ENCODE measurements at places on chromosomes 12 and 14.
A peak's percentile ranks its signal among the peaks of the same experiment; 100 is the strongest.

- DNase-seq = no peak
Observed at GRCh38 chr14:104554608-104555429, 24.7 kb upstream of the C14orf180 start.

DNA sequence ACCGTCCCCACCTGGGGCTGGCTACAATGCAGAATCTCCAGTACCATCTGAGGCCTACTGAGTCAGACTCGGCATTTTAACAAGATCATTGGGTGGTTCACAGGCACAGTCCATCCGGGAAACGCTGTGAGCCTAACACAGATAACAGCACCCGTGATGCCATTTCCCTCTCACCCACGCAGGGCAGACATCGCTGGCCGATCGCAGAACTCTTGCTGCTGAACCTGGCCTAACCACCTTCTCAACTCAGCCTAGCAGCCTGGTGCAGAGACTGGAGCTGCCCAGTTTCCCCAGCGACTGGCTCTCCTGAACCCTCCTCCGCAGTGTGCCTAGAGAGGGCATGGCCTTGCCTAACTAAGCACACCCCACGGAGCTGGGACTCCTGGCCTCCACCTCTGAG is 83.3 kb downstream of the NCOR2 start:
- no peak for DNase-seq

DNA sequence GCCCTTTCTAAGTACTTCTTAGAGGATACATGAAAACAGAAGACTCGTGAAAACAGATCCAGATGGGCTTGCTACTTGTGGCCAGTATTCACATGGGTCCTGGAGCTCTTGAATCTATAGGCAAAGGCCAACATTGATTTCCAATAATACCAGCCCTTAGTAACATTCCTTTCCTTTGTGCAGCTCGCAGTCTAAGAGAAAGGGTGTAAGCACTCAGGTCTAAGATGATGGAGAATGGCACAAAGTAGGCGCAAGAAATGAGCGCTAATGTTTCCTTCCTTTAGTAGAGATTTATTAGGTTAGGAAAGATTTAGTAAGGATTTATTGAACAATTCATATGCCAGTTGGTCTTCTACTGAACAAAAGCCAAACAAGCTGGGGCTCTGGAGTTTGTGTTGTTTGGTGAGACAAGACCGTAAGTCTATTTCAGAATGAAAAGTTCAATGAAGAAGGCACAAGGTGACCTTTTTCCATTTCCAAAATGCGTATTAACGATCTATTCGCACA is 525 bp downstream of the RNU6-8 start:
- DNase-seq = no peak

- DNase-seq = no peak
Observed at GRCh38 chr12:108833355-108833733, 24.0 kb downstream of the SSH1 start.

DNA sequence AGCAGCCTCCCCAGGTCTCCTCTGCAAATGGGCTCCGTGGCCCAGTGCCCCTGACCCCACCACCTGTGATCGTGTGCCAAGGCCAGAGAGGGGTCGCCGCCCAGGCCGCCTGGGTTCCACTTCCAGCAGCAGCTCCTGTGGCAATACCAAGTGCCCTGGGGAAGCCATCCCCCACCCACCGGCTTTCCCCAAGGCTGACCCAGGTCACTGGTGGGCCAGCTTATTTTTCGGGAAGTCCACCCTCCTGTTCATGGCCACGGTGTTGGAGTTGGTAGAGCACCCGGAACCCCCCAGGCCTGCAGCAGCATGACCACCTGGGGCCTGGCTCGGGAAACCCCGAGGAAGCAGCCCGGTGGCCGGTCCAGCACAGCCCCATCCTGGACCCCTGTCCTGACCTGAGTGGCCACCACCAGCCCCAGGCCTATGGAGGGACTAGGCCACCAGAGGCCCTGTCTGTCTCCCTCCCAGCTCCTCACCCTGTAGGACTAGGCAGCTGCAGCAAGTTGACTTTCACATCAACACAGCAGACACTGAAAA is 40.8 kb upstream of the OASL start:
- DNase-seq = no peak

- DNase-seq = no peak
Observed at GRCh38 chr12:99450036-99450630, 197.4 kb upstream of the GARIN6 start.

DNA sequence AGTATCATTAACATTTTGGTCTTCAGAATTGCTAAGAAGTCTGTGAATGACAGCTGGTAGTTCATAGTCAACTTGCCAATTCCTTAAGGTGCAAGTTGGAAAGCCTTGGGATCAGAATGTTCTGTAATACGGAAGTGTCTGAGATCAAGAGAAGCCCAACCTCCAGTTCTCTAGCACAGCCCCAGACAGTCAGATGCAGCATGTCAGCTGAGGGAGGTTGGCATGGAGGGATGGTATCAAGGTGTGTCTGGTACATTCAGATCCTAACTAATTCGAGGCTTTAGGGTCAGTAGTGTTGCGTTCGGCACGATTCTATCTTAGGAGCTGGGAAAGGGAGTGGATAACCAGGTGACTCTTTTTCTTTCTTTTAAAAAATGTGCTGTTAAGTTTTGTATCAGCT is 38.3 kb downstream of the FNTB start:
- DNase-seq = no peak

DNA sequence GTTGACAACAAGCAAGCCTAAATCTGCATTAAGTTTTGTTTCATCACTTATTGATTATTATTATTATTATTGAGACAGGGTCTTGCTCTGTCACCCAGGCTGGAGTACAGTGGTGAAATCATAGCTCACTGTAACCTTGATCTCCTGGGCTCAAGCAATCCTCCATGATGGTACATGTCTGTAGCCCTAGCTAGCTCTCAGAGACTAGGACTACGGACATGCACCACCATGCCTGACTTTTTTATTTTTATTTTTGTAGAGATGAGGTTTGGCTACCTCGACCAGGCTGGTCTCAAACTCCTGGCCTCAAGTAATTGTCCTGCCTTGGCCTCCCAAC is 35.7 kb upstream of the STK38L start:
- no peak for DNase-seq

DNA sequence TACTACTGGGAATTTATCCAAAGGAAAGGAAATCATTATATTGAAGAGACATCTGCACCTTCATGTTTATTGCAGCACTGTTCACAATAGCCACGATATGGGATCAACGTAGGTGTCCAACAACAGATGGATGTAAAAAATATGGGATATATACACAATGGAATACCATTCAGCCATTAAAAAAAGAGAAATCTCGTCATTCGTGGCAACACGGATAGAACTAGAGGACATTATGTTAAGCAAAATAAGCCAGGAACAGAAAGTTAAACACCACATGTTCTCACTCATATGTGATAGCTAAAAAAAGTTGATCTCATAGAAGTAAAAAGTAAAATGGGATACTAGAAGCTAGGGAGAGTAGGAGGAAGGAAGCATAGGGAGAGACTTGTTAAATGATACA is 82.9 kb upstream of the CLMN start:
- no peak for DNase-seq

- no peak for DNase-seq
Observed at GRCh38 chr12:69843608-69844007, 18.6 kb downstream of the MYRFL start.

- no peak for DNase-seq
Observed at GRCh38 chr14:51521764-51522163, 129.9 kb upstream of the FRMD6 start.

DNA sequence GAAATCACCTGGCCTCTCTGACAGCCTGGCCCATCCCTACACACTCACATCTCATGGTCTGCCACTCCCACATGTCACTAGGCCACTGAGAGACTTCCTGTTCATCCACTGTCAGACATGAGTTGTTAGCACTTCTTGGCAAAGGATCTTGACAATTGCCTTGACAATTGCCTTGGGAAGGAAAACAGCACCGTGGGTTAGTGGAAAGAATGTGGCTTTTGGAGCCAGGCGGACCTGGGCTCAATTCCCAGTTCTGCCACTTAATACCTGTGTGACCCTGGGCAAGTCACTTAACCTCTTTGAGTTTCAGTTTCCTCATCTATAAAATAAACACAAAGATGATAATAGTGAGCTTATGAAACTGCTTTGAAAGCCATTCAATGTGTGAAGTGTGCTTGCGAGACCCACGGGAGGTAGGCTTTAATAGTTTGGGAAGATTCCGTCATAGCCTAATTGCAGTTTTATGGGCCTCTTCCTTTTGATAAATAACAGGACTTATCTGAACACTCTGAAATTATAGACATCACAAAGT is 250.4 kb downstream of the C12orf75 start:
- no peak for DNase-seq

- no peak for DNase-seq
Observed at GRCh38 chr12:15536446-15536845, 214.1 kb downstream of the PTPRO start.

GRCh38 chr12:119868992-119869391 is 8.1 kb downstream of the CIT start:
- no peak for DNase-seq

DNA sequence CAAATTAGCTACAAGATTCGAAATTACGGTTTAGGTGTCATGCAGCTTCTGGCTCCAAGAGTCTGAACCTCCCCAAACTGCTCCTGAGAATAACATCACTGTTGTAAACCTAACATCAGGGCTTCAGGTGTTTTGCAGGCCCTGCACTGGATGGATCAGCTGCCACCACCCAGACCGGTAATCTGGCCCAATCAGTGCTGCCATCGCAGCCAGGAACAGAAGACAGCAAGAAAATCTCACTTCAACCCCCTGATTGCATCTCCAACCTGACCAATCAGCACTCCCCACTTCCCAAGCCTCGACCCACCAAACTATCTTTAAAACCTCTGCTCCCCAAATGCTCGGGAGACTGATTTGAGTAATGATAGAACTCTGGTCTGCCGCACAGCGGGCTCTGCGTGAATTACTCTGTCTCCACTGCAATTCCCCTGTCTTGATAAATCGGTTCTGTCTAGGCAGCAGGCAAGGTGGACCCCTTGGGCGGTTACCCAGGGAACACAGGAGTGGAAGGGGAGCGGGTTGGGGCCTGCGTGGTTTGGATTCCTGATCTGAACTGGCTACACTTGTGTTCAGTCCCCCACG is 268.5 kb upstream of the SFSWAP start:
- no peak for DNase-seq

DNA sequence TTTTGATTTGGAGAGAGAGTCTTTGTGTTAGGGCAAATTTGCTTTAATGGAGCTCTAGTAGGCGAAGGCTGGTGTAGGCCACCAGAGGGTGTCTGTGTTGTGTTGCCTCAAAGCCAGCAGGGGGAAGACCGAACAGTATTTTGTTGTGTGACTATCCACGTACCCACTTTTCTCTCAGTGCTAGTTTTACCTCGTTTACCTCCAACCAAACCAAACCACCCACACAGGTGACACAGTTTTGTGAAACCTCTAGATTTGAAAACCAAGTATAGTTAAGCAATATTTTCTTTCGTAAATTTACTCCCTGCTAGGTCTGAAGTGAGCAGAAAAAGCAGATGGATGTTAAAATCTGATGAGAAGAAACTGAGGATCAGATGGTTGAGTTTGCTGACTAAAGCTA is 36.3 kb upstream of the NPFF start:
- peak; percentile 23 for DNase-seq

- no peak for DNase-seq
Observed at GRCh38 chr12:47777741-47778558, 4.9 kb downstream of the SLC48A1 start.

DNA sequence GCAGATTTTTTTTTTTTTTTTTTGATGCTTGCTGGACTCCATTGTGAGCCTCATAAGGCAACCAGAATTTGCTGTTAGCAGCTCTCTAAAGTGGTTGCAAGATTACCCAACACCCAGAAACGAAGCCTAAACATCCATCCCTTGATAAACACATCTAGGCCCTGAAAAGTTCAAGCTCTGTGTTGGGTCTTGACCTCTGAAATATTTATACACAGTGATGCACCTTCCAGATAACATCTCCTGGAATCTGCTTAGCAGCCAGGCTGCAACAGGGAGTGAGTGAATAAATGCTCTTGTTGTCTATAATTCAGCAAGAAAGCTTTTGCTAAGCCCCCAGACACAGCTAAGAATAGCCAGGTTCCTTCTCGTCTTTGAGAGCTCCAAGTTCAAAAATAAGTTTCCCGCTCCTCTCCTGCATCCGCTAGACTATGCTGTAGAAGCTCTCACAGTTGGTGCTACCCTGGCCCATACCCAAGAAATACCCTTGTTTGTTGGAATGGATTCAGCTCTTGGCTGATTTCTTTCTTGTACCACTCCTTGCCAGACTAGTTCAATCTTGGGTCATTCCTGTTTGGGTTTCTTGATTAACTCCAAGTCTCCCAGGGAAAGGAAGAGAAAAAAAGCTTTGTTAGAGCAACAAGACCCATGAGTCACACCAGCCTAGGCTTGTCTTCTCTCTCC is 610.6 kb upstream of the TBX3 start:
- no peak for DNase-seq

GRCh38 chr12:82359115-82359478 is 768 bp downstream of the METTL25 start:
- DNase-seq = no peak

GRCh38 chr14:97402279-97402678 is 605.1 kb downstream of the VRK1 start:
- no peak for DNase-seq

DNA sequence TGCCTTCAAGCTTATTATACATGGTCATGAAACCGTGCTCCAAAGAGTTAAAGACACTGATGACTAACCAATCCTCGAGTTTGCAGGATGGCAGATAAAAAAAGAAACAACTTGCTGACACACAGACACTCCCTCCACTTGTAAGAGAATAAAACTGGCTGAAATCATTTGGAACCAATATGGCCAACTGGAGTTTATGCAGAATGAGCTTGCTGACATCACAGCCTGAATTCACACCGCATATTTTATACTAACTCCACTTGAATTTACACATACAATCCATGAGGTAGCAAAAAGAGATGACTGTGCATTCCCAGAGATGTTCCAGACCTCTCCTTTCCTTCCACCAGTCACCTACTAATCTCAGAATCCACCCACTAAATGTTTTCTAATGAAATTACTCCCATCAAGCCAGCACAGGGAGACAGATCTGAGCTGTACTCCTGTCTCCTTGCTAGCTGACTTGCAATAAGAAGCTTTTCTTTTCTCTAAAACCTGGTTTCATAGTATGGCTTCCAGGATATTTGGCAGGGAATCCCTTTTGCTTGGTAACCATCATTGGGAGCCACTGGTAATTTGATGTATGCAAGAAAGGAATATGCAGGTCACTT is 15.8 kb upstream of the PTPRR start:
- DNase-seq = no peak

GRCh38 chr12:87430444-87430843 is 598.8 kb downstream of the C12orf50 start:
- DNase-seq = no peak

- DNase-seq = no peak
Observed at GRCh38 chr12:51247523-51248206, 9.0 kb downstream of the DAZAP2 start.

DNA sequence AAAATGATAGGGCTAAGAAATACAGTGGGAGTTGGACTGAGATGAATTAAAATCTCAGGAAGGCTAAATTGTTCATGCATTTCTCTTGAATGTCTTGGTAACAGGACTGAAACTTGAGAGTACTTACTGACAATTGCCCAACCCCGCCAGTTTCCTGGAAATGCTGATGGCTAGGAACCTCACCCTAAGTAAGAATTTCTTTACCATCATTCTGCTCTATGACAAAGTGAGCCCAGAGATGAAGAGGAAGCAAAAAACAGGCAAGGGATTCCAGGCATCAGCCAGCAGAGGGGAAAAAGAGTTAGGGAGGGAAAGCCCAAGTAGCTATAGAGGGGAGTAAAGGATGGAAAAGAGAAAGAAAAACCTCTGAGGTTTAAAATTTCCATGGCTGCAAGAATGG is 397.7 kb downstream of the MDGA2 start:
- no peak for DNase-seq

GRCh38 chr14:65164068-65164824 is 61.9 kb upstream of the MAX start:
- DNase-seq = peak; percentile 22

GRCh38 chr12:24398605-24399004 is 449.1 kb upstream of the SOX5 start:
- DNase-seq = no peak
